Hematopoietic multipotent progenitor cell treated with erythropoietin and hydrocortisone succinate and interleukin-3 and kit ligand, for 4 days (in vitro differentiated cells): ENCODE measurements at places on chromosomes 11 and 22.

- DNase-seq = no peak
Measured at GRCh38 chr11:9796266-9796665, 132.4 kb downstream of the SWAP70 start.

DNA sequence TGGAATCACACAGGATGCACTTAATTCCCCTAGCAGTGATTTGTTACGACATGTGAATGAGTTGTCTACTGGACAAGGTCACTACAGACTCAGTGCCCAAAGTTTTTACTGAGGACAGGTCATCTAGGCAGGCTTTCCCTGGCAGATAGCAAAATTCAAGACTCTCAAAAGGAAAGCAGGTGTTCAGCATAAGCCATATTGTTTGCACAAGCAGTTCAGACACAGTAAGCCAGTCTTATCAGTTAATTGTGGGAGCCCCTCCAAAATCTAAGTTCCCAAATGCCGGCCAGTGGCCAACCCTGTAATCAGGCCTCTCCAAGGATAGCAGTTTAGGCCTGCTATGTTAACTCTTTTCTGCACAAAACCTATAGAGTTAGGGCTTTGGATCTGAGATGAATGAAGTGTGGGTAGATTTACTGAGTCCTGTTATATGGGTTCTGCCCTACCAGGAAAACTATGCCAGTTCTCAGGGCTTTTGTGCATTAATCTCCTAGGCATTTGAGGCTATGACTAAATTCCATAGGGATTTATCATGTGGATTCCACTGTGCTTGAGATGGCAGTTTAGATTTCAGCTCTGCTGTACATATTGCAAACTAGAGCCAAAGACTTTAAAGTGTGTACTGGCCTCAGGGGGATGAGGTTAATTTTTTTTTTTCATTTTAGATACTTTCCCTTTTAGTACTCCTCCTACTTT is 4.8 kb upstream of the ARHGEF12 start:
- DNase-seq = no peak

DNA sequence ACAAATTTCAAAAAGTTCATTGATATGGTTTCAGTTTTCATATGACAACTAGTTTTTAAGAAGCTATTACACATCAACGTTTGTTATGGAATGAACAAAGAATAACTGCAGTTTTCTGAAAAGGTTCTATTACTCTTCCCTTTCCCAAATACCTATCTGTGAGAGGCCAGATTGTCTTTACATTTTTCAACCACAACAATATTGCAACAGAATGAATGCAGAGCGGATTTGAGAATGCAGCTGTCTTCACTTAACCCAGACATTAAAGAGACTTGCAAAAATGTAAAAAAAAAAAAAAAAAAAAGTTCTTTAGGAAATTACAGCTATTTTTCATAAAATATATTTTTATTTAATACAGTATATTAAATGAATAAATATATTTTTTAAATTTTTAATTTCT is 250.8 kb downstream of the DDX10 start:
- no peak for DNase-seq

- DNase-seq = no peak
Measured at GRCh38 chr11:27650988-27651387, 49.3 kb downstream of the BDNF start.

GRCh38 chr22:40345815-40346184 is 500 bp upstream of the ADSL start:
- DNase-seq = peak; percentile 78

- DNase-seq = no peak
Measured at GRCh38 chr22:19799322-19800190, 39.0 kb downstream of the TBX1 start.

GRCh38 chr11:111513240-111513605 is 1.0 kb upstream of the BTG4 start:
- DNase-seq = no peak

DNA sequence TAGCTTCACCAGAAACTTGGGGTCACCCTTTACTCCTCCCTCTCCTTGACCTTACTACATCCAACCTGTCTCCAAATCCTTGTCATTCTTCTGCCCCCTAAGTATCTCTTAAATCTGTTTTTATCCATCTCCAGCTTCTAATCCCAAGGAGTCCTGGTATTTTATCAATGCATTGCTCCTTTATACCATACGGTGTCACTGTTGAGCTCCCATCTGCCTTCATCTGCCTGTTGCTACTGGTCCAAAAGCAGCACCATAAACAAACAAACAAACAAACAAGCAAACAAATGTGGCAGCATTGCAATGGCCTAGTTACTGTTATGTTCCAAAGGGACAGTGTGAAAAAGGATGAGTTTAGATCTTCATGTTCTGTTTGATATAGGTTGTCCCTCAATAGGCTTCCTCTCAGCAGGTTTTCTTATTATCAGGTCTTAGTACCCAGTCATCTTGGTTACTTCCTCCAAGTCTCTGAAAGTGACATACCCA is 34.2 kb downstream of the DNHD1 start:
- peak; percentile 71 for DNase-seq

- no peak for DNase-seq
Measured at GRCh38 chr11:12113294-12113693, 2.9 kb downstream of the MICAL2 start.

- no peak for DNase-seq
Measured at GRCh38 chr11:47383071-47383470, 4.7 kb upstream of the SPI1 start.

- no peak for DNase-seq
Measured at GRCh38 chr11:101810546-101810945, 104.3 kb upstream of the CEP126 start.

DNA sequence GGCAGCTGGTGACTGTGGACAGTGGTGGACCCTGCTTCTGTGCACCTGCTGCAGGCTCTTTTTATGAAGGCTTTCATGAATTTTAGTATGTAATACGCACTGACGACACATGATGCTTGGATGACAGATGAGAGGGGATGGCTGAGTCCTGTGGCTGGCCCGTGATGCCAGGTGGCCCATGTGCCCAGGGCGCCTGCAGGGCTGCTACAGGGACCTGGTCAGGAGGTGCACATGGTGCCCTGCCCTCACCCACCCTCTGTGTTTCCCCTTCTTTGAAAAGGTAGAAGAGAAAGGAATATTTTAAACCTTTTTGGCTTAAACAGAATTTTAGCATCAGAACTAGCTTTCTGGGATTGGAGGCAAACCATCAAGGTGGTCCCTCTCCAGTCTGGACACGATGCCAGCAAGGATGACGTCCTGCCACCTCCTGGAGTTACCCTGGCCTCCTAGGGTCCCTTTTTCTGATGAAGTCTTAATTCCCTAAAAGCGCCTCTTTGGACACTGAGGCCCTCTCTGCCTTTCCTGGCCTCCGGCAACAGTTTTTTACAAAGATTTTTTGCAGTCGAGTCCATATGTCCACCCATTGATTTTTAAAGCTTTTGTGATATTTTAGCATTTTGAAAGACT is 5.4 kb upstream of the RANBP1 start:
- DNase-seq = no peak

DNA sequence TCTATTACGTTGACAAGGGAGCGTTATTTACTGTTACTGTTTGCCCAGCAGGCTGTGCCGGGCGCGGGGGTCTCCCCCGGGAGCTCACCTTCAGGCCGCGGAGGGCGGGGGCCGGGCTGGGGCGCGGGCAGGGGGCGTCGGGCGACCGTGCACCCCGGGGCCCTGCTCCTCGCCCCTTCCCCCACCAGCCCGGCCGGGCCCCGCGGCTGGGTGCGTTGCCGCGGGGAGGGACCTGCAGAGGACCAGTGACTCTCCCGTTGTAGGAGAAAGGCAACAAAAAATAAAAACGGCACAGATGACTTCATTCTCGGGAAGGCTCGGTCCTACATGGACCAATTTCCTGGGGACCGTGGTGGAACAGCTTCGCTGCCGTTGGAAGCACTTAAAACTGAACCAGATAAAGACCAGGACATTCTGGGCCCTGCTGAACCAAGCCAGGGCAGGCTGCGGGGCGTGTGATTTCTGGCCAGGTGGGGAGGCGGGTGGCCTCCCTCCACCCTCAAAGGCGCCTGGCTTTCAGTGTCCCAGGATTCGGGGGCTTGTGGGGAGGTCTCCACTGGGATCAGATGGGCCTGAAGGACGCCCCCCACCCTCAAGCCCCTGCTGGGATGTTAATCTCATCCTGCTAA is 57.4 kb downstream of the IGLL1 start:
- DNase-seq = no peak

DNA sequence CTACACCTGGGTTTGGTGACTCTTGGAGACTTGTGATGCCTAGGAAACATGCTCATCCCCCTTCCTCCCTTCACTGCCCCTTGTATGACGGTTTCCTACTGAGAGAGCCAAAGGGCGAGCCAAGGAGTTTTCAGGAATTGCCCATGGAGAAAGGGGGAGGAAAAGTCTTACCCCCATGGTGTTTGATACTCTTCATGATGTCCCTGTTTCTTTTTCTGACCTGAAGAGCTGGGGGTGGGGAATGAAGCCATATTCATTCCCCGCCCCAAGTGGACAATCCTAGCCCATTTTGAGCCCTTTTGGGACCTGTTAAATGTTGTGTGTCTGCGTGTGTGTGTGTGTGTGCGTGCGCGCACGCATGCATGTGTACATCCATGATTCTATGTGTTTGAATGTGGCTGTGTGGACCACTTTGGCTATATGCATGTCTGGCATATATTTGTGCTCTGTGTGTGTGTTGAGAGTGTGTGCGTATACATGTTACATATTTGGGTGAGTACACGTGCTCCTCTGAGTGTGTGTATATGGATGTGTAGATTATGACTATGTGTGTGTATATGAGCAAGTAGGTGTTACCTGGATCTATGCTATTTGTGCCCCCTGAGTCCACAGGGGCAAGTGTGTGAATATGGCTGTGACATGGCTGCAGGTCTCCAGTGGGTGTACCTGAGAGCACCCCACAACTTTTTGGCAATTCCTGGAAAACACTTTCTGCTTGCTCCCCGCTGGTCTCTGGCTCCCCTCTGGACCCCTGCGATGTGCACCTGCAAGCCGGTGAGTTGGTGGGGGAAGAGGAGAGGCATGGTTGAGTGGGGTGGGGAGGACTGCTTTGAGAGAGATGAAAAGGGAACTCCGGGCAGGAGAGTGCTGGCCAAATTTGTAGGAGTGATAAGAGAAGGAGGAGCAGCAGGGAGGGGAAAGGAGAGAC is 24.6 kb downstream of the OTOG start:
- DNase-seq = no peak

- peak; percentile 85 for DNase-seq
Measured at GRCh38 chr11:727859-728748, 19.2 kb upstream of the TALDO1 start.

GRCh38 chr11:11981840-11982239 is 26.6 kb downstream of the DKK3 start:
- DNase-seq = no peak
